HL-60 (cell line): ENCODE measurements at places on chromosomes 6 and 20.

DNA sequence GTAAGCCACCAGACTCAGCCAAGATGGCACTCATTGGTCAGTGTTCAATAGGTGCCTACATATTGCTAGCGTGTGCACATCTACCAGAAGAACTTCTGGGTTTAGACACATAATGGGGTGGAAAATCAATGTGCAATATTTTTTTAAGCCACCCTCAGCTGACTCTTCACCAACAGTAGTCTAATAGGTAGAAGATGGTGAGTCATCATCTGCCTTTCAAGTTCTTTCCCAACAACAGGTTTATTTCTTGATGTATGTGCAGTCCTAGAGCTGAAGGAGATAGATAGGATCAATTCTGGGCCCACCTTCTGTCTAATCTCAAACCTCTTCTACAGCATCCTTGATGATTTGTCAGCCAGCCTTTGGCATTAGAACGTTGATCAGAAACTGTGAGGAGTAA lies 41.3 kb downstream of the IRAK1BP1 start:
- no peak for DNase-seq

DNA sequence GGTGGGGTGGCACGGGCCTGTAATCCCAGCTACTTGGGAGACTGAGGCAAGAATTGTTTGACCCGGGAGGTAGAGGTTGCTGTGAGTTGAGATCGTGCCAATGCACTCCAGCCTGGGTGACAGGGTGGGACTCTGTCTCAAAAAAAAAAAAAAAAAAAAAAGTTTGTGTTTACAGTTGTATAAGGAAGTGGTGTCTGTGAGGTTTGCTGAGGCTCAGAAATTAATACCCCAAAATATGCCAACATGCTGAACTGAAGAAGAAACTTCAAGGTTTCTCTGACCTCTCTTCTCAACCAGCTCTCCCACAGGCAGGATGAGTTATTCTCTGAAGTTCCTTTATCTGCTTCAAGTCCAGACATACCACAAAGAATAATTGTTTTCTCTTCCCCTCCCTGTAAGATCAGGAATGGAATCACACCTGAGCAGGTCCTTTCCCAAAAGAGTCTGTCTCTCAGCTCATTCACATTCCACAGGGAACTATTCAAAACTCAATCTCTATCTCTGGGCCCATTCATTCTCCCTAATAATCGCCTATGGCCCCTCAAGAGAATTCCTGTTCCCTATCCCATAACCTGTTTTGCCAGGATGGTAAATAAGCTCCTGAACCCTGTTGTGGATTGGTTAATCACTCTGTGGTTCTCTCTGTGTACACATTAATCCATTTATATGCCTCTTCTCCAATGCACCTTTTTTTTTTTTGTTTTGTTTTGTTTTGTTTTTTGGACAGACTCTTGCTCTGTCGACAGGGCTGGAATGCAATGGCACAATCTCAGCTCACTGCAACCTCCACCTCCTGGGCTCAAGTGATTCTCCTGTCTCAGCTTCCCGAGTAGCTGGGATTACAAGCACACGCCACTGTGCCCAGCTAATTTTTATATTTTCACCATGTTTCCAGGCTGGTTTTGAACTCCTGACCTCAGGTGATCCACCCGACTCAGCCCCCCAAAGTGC lies 17.4 kb upstream of the KIFC1 start:
- DNase-seq = no peak

DNA sequence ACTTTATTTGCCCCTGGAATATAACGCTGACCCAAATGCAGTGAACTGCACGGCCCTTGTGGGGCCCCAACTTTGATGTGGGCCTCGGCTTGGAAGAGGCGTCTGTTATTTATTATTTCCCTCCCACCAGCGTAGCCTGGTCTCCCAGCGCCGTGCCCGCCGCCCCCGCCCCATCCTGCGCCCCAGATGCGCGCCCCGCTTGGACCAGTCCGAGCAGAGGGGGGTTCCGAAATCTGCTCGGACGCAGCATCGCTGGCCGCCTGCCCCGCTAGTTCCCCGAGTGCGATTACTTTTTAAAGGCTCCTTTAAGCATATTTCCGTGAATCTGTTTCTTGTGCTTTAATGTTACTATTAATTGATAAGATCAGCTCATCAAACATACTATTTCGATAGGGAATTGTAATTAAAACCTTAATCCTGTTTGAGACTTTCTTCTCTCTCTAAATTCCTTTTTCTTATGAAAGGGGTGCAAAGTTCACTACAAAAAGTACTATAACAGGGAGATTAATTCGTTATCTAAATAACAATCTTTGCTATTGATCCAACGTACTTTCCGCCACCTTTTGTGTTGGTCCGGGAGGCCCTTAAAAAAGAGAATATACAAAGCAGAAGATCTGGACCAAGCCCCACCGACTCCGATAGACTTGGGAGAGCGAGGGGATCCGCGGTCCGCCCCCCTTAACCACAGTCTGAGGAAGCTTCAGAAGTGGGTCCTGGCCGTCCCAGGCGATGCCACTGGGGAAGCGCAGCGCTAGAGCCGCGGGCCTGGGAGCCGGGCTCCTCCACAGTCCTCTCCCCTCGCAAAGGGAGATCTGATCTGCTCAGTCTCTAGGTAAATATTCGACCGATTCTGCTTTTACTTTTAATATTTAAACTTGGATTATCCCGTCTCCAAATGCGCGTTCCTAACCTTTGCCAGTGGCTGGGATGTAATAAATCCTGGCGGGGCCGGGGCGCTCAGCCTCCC lies 10.2 kb downstream of the POU3F2 start:
- no peak for DNase-seq

DNA sequence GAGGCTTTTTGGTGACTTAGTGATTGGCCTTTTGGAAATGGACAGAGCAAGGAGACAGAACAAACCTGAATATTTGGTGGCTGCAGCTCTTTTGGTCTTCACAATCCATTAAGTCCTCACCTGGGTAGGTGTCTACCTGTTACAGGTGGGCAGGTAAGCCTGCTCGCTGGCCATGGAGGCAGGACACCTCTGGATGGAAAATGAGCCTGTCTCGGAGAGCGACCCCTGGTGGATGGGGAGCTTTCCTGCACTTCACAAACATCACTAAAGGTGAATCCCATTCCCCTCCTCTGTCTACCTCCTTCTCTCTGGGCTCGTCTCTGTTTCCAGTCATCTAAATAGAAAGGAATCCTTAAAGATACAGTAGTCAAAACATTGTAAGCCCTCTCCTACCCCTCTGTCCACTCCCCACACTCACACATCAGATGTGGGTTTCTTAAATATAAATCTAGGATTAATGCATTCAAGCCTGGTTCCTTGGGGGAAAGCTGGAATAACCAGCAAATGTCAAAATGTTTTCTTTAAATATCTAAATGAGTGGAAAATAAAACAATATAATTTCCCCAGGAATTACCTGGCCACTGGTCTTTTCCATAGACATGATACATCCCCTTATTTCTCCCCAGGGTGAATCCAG lies 304.9 kb downstream of the CDH26 start:
- peak; percentile 47 for DNase-seq

GRCh38 chr6:28240471-28240870 lies 11.6 kb downstream of the ZKSCAN4 start:
- no peak for DNase-seq

DNA sequence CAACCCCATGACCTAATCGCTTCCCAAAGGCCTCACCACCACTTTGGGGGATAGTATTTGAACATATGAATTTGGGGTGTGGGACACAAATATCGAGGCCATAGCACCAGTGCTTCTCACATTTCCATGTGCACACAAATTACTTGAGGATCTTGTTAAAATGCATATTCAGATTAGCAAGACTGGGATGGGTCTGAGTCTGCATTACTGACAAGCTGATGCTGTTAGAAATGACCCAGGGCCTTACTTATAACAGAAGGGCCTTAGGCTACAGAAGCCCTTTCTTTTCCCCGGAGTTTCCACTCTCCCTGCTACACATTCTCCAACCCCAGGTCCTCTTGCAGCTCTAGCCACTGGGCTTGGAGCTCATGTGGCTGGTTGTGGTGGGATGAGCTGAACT lies 141.5 kb upstream of the LRFN2 start:
- DNase-seq = no peak

GRCh38 chr6:1479095-1479494 lies 89.7 kb downstream of the FOXF2 start:
- DNase-seq = no peak

DNA sequence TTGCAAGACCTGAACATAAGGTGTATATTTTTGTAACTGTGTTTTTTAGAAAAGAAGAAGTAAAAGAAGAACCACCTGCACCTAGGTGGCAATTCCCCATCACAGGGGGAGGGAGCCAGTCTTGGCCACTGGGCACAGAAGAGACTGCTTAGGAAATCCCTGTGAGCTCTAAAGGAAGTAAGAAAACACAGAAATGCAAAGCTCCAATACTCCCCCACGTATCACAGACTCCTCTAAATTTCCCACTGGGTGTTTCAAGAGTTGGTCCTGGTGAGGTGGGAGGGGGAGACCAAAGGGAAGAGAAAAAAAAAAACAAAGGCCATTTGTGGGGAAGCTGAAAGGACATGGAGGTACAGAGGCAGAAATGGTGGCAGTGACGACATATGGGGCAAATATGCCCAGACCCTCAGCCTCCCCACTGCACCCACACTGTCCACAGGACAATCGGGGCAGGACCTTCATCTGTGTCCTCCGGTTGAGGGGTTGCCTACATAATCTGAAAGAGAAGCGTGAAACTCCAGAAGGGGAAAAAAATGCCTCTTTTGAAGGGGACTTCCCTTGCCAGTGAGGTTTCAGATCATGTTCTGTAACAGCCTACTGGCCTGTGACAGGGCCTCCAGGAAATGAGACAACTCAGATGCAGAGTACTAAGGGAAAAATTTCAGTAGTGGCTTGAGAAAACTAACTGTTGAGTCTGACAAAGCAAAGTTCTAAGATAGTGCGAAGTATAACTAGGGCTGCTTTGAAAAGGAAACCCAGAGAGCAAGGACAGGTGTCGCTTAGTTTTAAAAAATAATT lies 226.2 kb upstream of the MARCKS start:
- peak; percentile 64 for DNase-seq

GRCh38 chr6:122712448-122713137 lies 66.9 kb upstream of the FABP7 start:
- peak; percentile 3 for DNase-seq

GRCh38 chr6:115617031-115617430 lies 443.7 kb downstream of the FRK start:
- DNase-seq = no peak

- DNase-seq = no peak
Observed at GRCh38 chr6:143023695-143024094, 37.0 kb upstream of the AIG1 start.

- no peak for DNase-seq
Observed at GRCh38 chr6:106446983-106447382, 86.5 kb downstream of the CRYBG1 start.

DNA sequence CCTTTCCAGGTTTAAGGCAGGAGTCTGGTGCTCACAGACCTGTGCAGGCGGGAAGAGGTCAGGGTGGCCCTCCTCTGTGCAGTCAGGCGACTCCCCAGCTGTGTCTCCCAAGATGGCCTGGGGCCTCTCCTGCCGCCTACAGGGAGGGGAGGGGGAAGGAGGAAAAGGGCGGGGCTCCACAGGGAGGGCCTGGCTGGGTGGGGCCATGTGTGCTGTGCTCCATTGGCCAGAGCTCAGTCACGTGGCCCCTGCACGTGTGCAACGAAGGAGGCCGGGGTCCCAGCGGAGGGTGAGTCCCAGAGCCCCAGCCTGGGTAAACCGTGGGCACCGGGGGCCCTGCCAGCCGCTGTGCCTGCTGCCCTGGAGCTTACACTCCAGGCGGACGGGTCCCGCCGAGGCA lies 211.6 kb downstream of the ZDHHC14 start:
- DNase-seq = no peak

GRCh38 chr6:105533301-105533700 lies 130.4 kb upstream of the PREP start:
- no peak for DNase-seq

DNA sequence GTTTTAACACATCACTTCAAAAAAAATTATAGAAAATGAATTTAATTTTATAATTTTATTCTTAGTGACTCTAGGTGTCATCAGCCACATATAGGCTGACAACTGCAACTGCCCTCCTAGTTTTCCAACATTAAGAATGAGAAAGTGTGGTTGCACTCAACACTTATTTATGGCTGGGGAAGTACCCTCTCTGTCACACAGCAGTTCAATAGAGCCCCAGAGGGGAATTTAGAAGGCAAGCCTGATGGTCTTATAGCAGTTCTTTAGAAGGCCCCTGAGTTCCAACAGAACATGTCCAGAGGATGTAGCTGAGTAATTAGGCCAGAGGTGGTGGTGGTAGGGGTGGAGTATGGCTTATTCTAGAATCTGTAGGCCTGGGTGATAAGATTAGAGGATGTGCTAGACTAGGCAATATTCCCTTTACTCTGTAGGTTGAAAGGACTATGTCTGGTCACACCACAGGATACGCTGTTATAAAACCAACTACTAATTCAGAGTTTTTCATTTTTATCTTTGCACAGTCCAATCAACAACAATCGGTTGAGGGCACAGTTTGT lies 226.5 kb upstream of the CITED2 start:
- no peak for DNase-seq

GRCh38 chr6:163241683-163242082 lies 172.8 kb upstream of the QKI start:
- DNase-seq = no peak

- no peak for DNase-seq
Observed at GRCh38 chr6:20661721-20662120, 127.5 kb downstream of the CDKAL1 start.
